IPS DF 19.7 (cell line): ENCODE measurements at places on chromosomes 13 and 19.

DNA sequence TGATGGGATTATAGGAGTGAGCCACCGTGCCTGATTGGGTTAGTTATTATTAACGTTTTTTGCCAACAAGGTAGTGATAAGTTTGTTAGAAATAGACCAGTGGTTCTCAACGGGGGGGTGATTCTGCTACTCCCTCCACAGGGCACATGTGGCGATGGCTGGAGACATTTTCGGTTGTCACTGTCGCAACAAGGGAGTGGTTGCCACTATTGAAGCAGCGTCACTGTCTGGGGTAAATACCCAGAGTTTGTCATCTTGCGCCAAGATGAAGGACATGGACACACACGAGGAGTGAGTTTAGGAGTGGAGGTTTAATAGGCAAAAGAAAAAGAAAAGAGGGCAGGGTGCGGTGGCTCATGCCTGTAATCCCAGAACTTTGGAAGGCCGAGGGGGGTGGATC is 18.9 kb downstream of the ADGRE3 start:
- no peak for DNase-seq

GRCh38 chr19:1417145-1417544 is 9.8 kb downstream of the DAZAP1 start:
- no peak for DNase-seq

DNA sequence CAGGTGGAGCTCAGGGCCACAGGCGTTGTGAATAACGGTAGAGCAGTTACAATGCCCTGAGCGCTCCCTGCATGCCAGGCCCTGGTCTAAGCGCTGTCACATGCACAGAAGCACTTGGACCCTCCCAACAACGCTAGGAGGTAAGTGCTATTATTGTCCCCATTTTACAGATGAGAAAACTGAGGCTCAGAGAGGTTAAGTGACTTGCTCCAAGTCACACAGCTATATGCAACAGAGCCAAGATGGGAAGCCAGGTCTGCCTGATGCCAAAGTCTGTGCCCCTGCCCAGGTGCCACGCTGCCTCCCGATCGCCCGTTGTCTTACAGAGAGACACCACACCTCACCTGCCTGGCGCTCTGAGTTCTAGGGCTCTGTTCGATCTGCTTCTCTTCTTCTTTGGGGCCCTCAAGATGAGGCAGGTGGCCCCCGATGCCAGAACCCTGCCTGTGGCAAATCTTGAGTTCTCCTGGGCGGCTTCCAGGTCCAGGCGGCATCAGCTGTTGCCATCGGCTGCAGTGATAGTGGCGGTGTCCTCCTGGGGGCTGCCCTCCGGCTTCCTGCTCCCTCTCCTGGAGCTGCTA is 20.0 kb downstream of the YIPF2 start:
- DNase-seq = no peak

DNA sequence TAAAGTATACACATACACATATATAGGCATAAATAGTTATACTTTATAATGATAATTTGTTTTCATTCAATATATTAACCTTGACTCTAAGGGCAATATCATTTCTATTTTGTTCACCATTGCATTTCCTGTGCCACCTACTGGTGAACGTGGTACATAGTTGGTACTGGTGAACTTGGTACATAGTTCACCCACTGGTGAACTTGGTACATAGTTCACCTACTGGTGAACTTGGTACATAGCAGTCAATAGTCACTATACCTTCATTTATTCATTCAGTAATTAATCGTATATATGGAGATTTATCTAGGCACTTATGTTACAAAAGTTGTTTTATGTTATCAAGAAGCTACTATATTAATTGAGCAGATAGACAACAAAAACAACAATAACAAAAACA is 172.6 kb upstream of the ATXN8OS start:
- no peak for DNase-seq

- DNase-seq = peak; percentile 52
These were observed at the start of gene ZNF665 for GRCh38 chr19:53192771-53193534. Gene ZNF665, minus strand, starts transcription at chr19:53193358. Its CDS starts 10,460 bp downstream, at chr19:53182898.

GRCh38 chr19:11989112-11989456 is 24.2 kb downstream of the ZNF763 start:
- no peak for DNase-seq

- DNase-seq = no peak
These were observed 93.5 kb upstream of the MRI1 start for GRCh38 chr19:13670846-13671245.

DNA sequence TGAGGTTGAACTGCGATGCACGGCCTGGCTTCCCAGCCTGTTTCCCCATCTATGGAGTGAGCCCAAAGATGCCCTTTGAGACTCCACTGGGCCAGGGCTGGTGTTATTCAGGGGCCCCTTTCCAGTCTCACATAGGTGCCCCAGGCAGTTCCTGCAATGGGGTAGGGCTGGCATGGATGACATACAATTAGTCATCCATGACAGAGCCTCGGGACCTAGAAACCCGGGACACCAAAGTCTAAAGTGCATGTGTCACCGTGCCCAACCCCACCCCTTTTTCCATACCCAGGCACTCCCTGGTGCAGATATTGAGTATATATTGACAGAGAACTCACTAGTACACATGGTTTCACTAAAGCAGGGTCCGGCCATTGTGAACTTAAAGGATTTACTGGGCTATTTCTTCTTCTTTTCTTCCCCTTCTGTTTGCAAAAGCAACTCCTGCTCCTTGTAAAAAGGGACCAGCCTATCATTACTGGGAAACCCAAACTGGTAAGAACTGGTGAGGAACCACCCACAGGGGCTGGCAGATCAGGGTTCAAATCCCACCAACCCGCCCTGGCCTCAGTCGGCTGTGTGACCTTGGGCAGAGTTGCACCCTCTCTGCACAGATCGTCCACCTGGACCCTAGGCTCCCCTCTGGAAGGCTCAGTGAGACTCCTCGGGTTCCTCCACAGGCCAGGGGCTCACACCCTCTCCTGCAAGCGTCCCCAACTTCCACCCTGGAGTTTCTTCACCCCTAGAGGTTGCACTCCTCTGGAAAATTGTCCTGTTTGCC is 2.7 kb downstream of the B3GNT3 start:
- DNase-seq = no peak

DNA sequence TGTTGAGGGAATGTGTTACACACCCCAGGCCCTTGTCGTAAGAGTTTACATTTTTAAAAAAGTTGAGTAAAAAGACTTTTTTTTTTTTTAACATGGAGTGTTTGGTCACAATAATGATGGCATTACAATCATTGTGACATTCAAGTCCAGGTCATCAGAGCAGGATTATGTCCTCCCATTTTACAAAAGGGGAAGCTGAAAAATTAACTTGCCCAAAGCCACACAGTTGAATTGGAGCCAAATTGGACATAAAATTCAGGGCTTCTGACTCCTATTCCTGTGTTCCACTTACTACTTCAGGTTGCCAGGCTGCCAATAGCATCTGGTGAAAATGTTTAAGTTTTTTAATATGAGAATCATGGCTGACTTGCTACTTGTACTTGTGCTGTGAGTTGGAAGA is 49.3 kb downstream of the DLEU7 start:
- no peak for DNase-seq

GRCh38 chr13:34250151-34250670 is 432.3 kb downstream of the RFC3 start:
- no peak for DNase-seq

DNA sequence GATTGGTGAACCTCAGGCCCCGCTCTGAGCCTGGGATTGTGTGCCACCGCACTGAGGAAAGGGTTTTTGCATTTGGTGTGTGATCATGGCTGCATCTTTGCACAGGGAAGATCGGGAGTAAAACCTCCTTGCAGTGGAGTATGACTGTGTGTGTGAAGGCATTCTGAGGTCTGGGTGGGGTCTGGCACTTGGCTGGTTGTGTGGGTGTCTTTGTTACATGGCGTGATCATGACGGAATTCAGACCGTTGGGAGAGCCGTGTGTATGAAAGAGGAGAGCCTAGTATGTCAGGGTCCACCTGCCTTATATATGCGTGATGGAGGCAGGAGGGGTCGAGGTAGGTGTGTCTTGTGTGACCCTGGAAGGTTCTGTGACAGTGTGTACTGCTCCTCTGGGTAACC is 740 bp upstream of the BEST2 start:
- DNase-seq = no peak

DNA sequence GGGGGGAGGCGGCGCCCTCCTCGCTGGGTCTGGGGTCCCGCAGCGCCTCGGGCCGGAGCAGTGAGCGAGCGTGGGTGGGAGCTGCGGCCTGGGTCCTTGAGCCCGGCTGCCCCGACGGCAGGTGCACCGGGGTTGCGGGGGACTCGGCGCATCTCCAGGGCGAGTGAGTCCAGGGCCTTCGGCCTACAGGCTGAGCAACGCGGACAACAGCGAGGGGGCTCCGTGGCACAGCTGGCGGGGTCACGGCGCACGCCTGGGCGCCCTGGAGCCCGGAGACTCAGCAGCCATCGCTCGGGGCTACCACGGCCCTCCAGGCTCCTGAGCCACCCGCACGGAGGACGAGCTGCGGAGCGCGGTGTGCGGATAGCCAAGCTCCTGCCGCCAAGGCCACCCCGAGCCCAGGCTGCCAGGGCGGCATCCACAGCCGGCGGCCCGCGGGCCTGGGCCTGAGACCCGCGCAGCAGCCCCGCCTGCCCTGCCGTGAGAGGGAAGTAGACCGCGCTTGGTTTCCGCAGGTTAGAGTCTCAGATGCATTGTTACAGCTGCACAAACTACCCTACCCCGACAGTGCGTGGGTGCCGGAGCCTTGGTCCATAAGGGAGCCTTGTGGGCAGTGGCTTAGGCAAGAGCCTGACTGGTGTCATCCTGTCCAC is 253.9 kb upstream of the SGCG start:
- no peak for DNase-seq

DNA sequence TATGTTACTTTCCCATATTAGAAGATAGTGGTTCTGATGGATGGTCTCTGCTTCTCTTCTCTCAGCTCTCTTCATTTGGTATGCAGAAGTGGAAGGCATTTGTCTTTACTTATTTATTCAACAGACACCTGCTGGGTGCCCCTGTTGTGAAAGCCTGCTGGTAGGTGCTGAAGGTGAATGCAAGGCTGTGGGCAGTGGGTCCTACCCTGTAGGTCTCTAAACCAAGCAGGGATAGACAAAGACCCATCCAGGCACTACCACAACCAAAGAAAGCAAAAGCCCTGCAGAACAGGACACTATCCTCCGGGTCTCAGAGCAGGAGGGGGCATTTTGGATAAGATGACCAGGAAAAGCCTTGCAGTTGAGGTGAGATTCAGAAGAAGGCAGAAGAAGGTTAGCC is 106.1 kb downstream of the STARD13 start:
- DNase-seq = peak; percentile 40

DNA sequence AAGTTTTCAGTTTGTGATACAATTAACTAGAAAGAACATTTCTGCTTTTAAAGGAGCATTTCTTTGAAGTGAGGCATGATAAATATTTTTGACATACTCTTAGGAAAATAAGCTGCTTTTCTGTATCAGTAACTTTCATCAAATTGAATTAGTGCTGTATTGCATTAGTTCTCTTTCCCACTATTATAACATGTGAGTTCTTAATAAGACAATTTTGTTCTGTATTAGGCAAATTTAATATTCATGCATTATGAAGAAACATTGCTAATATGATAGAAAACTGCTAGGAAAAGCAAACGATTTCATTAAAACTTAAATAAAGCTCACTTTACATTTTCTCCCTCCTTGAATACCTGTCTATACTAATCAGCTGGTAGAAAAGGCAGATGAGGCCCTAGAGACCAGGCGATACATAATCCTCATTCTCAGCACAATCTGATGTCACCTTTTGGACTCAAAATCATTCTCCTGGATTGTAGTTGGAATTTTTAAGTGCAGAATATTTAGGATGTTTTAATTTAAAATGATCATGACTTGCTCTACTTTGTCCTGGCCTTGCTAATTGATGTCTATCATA is 1636.8 kb downstream of the PCDH9 start:
- no peak for DNase-seq

GRCh38 chr13:109989686-109990085 is 203.3 kb upstream of the IRS2 start:
- no peak for DNase-seq

- no peak for DNase-seq
These were observed 541.4 kb upstream of the MIR17HG start for GRCh38 chr13:90806016-90806615.
